ENCODE measurements at places on chromosomes 3 and 15. TPM values are rescaled to one million over a fixed set of nuclear protein-coding genes. Genes with fewer than 3 reads are reported as not detected.
A peak's percentile ranks its signal among the peaks of the same experiment; 100 is the strongest.

DNA sequence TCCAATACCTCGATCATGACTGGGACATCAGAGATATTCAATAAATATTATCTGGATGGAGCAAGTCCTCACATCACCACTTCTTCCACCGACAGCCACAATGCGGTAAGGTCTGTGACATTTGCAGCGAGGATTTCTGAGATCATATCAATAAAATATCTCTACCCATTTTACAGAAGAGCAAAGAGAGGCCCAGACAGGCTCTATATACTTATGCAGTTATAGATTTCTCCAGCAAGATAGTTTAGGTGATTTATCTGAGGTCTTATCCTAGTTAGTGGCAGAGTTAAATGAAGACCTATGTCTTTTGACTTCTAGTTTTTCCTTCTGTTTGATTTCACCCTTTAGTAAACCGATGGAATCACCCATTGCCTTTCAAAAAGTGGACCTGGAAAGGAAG lies 81.6 kb downstream of the TNIK start:
- no peak for DNase-seq

DNA sequence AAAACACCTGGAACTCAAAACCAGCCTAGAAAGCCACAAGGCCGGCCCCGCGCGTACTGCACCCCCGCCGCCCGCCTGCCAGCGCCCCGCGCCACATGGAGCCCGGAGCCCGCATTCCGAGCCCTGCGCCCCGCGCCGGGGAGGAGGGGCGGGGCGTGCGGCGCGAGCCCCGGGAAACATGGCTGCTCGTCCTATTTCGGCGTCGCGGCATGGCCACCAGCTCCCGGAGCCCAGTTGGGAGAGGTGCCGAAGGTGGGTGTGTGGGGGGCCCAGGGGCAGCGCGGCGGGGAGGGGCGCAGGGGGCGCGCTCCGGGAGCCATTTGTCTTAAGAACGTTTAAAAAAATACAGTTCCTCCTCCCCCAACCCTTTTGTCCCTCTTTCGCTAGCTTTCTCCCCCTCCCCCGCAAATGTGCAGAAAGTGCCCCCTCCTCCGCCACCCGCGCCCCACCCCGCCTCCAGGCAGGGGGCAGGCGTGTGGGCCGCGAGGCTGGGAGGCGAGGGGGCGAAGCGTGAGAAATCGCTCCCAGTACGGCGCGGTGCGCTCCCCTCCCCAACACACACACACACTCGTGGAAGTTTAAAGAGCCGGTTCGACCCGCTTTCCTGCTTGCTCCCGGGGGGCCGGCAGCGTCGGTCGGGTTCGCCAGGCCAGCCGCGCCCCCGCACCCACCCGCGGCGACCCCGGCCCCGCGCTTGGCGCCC lies 2.5 kb downstream of the ANP32A start:
- peak; percentile 70 for DNase-seq

The CLDN16 gene
- not detected for total RNA-seq

The CCDC54 gene
- not detected for total RNA-seq

All from activated CD4-positive, alpha-beta memory T cell treated with anti-CD3 and anti-CD28 coated beads for 36 hours (primary cell).